ENCODE measurements at places on chromosomes 13 and 19. TPM values are rescaled to one million over a fixed set of nuclear protein-coding genes. Genes with fewer than 3 reads are reported as not detected.

RAX2 gene
- not detected for total RNA-seq

DNA sequence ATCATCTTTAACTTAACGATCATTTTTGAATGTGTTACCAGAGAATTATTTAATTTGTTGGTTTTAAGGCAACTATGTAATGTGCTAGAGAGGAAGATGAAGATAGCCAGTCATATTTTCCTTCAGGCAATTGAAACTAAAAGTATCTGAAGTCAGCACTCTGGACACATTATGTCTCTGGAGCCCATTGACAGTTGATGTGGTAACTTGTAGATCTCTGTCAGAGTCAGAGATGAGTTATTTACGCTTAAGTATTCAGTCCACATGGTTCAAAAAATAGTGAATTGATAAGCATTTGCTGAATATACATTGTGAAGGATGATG lies 2.1 kb downstream of the ZMYM2 start:
- no peak for DNase-seq

ZNF845 gene
- 2.3 TPM for total RNA-seq

DNA sequence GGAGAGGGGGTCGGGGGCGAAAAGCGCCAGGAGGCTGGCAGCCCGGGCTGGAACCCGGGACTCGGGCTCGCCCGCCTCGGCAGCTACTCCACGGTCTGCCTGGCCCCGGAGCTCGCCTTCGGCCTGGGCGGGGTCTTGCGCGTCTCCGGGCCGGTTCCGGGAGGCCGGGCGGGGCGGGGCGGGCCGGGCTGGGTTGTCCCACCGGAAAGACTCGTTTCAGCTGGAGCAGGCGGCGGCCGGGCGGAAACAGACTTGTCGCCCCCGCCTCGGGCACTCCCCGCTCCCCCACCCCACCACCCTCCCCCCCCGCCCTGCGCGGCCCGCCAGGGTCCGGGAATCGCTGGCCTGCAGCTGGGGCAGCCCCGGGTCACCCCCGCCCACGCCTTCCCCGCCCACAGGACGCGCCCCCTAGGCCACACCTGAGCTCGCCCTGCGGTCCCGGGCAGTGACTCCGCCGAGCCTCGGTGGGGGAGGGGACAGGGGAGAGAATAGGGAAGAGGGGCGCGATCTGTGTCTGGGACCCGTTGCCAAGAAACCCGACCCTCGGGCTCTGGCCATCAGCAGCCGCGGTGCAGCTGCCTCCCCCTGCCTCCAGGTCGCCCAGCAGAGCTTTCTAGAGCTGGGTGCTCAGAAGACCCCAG lies 109.4 kb downstream of the KCTD15 start:
- DNase-seq, result peak; percentile 39

- DNase-seq, result no peak
Observed at GRCh38 chr13:74154981-74155380, 20.8 kb upstream of the KLF12 start.

- DNase-seq, result no peak
Observed at GRCh38 chr13:42769650-42770049, 11.7 kb upstream of the FAM216B start.

DNA sequence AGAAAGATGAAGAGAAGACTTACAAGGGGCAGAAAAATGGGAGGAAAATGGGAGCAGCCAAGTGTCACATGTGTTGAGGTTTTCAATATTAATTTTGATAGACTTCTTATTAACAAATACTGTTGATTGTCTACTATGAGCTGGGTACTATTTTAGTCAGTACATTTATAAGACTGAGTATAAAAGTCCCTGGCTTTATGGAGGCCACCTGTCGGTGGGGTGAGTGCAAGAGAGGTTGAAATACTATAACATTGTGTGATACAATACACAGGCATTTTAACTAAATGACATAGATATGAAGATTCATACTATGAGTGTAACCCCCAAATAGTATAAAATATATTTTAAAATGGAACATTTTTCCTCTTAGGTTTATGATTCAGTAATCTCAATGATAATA lies 29.9 kb downstream of the SLC10A2 start:
- DNase-seq, result no peak

DNA sequence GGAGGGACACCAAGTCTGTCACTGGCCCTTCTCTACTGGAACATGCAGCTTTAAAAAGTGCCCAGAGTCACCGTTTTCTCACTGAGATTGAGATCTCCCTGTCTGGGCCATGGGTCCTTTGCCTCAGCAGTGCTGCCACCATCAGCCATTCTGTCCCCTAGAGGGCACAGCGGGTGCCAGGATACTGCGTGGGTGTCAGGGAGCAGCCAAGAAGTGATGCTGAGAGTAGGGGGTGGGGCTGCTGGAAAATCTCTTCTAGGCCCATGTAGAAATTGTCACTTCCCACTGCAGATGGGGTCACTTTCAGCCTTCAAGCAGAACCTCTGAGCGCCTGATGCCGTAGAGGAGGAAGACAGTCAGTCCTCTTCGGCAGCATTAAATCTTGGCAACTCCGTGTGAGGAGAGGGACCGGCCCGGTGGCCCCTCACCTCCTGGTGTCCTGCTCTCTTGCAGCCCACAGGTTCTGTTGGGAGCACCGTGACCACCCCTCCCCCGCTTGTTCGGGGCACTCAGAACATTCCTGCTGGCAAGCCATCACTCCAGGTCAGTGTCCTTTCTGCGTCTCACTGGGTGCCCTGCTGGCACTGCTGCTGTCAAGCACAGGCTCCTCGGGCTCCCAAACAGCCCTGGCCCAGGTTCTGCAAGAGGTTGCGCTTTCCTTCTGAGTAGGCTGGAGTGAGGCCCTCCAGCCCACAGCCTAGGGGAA lies 21.4 kb downstream of the TSSK6 start:
- DNase-seq, result no peak

- no peak for DNase-seq
Observed at GRCh38 chr13:52844836-52845235, 3.6 kb downstream of the PCDH8 start.

GRCh38 chr13:88887045-88887662 lies 1216.0 kb downstream of the SLITRK5 start:
- DNase-seq, result no peak

- DNase-seq, result peak; percentile 37
Observed at GRCh38 chr19:29211562-29212355, 1.2 kb downstream of the UQCRFS1 start.

DNA sequence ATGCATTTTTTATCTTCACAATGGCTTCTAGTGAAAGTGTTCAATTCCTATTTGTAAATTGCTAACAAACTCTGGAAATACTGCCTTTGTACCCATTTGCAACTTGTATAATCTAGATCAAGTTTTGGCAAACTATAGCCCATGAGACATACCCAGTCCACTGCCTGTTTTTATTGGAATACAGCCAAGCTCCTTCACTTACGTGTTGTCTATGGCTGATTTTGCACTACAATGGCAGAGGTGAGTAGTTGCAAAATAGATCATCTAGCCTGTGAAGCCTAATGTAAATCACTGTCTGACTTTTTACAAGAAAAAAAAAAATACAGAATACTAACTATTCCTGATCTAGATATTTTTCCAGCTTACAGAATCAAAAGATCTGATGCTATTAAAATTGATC lies 37.1 kb downstream of the DZIP1 start:
- DNase-seq, result no peak

DNA sequence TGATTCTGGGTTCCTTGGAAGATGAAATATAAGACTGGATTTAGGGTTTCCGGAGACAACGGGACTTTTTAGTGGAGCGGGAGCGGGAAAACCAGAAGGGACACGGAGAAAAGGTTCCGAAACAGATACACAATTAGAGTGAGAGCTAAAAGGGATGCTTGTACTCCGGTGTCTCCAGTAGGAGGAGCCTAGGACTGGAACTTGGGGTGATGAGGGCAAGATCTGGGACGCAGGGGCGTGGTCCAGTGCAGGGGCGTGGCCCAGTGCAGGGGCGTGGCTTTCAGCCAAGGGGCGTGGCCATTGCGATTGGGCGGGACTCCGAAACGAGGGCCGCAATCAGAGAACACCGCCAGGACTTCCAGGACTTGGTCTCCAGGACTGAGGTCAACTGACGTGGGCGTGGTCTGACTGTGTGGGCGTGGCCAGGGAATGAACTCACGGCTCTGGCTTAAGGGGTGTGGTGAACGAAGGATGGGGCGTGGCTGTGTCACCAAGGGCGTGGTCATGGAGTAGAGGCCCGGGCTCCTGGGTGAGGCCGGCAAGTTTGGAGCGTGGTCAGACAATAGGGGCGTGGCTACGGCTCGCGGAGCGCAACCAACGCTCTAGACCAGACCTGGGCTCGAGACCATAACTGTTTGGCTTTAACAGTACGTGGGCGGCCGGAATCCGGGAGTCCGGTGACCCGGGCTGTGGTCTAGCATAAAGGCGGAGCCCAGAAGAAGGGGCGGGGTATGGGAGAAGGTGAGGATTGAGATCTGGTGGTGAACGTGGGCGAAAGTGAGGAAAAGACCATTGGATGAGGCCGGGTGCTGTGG lies at the start of gene DKKL1:
Gene DKKL1, plus strand, starts transcription at position 610 of the 815 bp plus-strand sequence. Its CDS starts 122 bp downstream, at position 732.
- peak; percentile 86 for DNase-seq

- DNase-seq, result no peak
Observed at GRCh38 chr13:93222976-93223375, 3.6 kb upstream of the GPC6 start.

- no peak for DNase-seq
Observed at GRCh38 chr19:34997071-34997617, 3.0 kb upstream of the GRAMD1A start.

GRCh38 chr13:27988520-27988919 lies at the start of gene URAD:
URAD (minus strand) TSS chr13:27988693; CDS start chr13:27988637, 56 bp downstream.
- DNase-seq, result no peak

- DNase-seq, result no peak
Observed at GRCh38 chr13:65966991-65967451, 1263.1 kb downstream of the PCDH9 start.

DNA sequence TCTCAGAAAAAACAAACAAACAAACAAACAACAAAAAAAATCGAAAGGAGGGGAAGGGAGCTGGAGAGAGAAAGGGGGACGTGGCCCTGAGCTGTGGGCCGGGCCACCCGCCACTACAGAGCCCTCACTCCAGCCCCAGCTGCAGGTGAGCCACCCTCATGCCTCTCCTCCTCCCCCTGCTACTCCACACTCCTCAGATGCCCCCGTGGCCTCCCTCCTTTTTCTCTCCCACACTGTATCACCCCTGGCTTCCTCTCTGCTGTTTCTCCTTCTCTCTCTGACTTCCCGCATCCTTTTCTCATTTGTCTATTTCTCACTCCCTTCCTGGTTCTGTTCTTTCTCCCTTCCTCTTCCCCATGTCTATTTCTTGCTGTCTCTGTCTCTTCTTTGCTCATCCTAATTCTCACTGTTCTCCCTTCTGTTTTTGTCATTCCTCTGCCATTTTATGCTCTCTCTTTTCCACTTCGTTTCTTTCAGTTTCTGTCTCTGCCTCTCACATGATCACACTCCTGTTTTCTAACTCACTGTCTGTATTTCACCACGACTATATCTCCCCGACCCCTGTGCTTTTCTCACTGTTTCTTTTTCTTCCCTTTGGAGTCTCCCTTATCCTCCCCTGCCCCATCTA lies 2.7 kb downstream of the KLK2 start:
- DNase-seq, result no peak

DNA sequence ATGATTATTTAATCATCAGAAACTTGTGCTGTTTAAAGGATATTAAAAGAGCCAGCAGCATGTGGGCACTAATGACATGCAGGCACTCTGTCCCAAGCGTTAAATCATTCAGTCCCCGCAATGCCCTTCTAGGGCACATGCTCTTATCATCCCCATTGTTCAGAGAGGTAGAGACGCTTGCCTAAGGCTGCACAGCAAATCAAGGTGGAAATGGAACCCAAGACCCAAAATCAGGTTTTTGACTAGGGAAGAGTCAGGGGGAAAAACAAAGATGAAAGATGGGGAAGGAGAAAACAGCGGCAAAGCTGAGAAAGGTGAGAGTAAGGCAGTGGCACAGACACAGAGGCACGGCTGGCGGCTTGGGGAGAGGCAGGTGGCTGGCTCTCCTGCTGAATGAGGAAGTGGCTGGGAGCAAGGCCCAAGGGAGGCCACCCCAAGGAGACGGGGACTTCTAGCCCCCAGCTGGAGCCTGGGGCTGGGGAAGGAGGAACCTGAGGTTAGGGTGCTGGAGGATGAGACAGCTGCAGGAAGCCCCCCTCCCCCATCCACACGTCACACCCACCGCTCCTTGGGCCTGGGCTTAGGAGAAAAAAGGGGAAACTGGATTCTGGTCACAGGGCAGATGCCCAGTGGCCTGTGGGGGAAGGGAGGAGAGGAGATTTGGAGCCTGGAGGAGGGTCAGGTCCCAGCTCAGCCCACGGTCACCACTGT lies 1.0 kb upstream of the TYROBP start:
- DNase-seq, result no peak

GRCh38 chr19:55809381-55810058 lies 22.3 kb downstream of the NLRP11 start:
- no peak for DNase-seq
